Sciatic nerve (tissue), 2 donors: ENCODE measurements at places on chromosomes 13 and 19. TPM values are rescaled to one million over a fixed set of nuclear protein-coding genes. Genes with fewer than 3 reads are reported as not detected.

KASH5 gene
- total RNA-seq = not detected

C19orf67 gene
- total RNA-seq = not detected

FZR1 gene
- 46.1 TPM for total RNA-seq

ZNF497 gene
- total RNA-seq = 2.0 TPM

PTPRH gene
- 1.5 TPM for total RNA-seq

SIGLEC10 gene
- 3.2 TPM for total RNA-seq

SHISA7 gene
- 9.0 TPM for total RNA-seq

CLEC17A gene
- total RNA-seq = 0.76 TPM

ABHD17A gene
- 78.9 TPM for total RNA-seq

ZNF14 gene
- 11.3 TPM for total RNA-seq

GRCh38 chr13:91661692-91662490 lies 263.5 kb downstream of the GPC5 start:
- DNase-seq = no peak

GRCh38 chr13:110265341-110265681 lies 41.6 kb downstream of the COL4A1 start:
- peak; percentile 55 for DNase-seq

GRCh38 chr13:110183910-110184309 lies 123.0 kb downstream of the COL4A1 start:
- DNase-seq = no peak

- DNase-seq = no peak
Observed at GRCh38 chr13:23984546-23984945, 87.2 kb upstream of the C1QTNF9B start.

DNA sequence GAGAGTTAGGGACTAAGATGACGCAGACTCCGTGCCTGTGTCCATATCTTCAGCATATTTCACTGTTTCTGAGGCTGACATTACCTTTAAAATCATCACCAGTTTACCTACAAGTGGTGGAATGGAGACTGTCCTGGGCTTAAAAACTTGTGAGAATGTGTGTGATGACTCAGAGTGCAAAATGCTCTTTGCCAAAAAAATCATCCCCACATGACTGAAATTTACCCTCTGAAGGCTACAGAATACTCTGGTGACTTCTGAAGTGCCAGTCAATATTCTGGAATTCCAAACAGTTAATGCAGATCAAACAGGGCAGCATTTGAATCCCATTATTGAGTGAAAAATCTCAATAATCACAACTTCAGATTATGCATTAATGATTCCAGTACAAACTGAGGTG lies 901.4 kb downstream of the EFNB2 start:
- no peak for DNase-seq

DNA sequence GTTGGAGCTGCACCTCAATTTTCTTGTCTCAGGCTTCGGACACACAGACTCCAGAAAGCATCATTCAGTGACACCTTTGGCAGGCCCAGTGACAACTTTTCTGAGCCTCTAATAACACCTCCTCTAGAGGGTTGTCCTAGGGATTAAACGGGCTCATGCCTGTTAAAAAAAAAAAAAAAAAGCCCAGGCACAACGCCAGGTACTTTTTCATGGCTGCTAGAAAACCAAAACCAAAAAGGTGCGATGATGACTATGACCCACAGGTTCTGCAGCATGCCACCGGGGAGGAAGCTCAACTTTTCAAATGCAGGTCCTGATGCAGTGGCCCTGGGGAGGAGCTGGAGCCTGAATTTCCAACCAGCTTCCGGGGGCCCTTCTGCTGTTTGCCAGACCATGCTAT lies 184.2 kb downstream of the ABCC4 start:
- no peak for DNase-seq

DNA sequence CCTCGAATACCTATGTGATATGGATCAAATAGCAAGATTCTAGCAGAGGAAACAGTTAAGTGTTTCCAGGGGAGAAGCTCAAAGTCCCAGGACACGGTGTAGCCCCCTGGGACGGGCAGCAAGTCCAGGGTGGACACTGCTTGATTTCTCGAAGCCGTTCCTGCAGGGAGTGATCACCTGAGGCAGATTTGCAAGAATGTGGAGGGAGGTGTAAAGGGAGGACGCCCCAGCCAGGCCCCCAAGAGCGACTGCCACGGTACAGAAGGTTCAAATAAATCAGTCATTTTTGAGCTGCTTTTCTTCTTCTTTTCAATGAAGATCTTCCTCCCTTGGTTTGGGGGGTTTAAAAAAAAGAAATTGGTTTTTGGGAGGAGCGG lies 41.4 kb downstream of the KLF2 start:
- DNase-seq = no peak

GRCh38 chr19:11421371-11422098 lies 2.4 kb upstream of the RGL3 start:
- DNase-seq = no peak

DNA sequence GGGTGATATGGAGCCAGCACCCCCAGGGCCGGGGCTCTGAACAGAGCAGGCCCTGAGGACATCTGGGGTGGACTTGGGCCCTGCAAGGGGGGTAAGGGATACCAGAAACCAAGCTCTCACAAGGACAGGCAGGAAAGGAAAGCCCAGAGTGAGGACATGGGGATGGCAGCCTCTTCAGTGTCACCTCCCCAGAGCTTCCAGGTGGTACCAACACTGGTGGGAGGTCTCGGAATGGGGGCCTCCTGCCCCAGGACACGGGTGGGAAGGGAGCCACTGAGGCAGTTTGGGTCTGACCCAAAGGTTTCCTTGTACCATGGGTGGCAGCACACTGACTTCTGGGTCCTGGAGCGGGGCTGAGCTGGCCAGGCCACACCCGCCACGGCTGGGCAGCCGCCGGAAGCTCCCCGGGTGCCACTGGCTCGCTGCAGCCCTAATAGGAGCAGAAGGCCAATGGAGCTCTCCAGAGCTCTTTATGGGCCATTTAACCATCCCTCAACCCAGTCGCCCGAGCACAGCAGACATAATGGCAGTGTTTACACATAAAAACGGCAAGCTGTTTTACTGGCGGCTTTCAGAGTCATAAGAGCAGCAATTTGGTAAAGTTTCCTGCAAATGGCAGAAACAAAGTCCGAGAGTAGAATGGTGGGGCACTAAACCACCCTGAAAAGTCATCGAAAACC lies 59.3 kb downstream of the PEPD start:
- DNase-seq = peak; percentile 22

DNA sequence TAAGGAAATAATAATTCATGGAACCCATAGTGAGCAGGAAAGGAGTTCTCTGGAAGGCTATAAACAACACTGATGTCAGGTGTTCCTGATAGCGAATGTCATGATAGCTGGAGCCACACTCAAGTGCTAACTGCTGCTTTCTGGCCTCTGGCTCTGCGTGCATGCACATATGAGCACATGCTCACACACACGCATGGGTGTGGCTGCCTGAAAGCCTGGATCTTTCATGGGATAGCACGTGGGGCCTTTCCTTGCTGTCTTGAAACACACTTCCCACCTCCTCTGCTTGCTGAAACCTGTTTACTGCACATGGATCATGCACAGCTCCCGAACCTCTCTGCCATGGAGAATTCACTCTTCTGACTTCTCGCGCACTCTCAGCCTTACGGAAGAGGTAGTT lies 207.4 kb downstream of the ATP8A2 start:
- no peak for DNase-seq

DNA sequence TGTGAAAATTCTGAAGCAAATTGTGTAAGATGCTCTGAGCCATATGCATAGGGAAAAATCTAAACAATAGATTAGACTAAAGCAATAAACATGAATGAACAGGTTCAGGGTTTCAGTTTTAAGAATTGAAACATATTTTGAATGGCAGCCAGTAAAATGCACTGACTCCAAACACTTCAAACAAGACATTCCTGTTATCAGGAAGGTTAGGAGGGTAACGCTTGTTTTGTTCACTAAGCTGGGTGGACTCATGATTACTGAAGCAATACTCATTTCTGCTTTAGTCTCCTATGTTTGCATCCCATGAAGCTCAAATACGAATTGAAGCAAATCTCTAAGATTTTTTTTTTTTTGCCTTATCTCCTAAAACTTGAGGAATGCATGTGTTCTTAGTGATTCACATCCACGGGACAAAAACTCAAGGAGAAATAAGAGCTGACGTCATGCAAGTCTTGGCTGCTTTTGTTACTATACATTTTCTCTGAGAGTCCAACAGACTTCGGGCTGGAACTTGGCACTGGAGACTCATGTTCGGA lies 29.1 kb upstream of the IGFL4 start:
- DNase-seq = no peak

DNA sequence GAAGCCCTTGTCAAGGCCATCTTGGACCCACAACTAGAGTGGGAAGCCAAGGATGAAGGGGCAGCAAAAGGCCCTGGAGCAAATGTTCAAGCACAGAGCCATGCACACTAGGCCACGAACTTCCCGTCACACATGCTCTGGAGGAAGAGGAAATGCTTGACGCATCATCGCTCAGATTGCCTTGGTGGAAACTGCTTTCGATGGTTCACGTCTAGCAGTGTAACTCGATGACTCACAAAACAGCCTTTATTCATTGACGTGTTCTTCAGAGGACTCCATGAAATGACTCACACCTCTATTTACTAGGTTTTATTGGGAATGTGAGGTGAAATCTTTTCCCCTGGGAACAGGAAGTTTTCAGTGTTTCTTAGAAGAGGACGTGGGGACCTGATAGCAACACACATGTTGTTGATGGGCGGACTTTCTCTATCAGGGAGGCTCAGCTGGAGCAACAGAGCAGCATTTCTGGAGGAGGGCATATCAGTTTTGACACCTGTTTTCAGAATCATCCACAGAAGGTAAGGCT lies 79.8 kb upstream of the FLT1 start:
- DNase-seq = no peak

DNA sequence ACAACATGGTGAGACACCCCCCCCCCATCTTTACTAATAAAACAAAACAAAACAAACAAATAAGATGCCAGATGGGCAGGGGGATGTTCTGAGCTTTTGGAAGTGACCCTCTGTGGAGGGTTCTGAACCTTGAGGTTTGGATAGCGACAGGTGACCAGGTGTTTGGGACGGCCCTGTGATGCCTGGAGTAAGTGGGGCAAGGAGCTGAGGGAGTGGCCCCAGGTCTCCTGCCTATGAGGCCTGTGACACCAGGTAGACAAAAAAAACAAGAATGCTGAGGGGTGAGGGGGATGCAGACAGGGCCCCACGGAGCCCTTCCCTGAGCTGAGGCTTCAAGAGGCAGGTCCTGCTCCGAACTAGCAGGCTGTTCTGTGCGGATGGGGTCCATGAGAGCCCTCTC lies 9.2 kb downstream of the ADGRE2 start:
- no peak for DNase-seq

DNA sequence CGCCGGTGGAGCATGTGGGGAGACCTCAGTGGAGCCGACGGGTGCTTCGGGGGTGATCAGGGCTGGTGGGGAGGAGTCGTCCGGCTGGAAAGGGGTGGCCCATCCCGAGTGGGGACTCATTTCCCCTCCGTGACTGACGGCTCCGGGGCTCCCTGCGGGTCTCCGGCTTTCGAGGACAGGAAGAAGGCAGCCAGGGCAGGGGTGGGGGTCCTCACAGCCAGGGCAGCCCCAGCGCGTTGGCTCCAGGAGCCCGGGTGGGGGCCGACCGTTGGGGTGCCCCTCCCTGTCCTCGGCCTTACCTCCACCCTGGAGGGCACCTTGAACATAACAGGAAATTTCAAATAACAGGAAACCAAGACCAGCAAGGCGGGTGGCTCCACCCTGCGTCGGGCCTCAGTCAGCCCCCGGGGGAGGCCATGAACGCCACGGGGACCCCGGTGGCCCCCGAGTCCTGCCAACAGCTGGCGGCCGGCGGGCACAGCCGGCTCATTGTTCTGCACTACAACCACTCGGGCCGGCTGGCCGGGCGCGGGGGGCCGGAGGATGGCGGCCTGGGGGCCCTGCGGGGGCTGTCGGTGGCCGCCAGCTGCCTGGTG lies at the start of gene S1PR4:
TSS of gene S1PR4 (plus strand) at position 393 of the 596 bp plus-strand sequence. CDS start at position 417, 24 bp downstream.
- peak; percentile 62 for DNase-seq

DNA sequence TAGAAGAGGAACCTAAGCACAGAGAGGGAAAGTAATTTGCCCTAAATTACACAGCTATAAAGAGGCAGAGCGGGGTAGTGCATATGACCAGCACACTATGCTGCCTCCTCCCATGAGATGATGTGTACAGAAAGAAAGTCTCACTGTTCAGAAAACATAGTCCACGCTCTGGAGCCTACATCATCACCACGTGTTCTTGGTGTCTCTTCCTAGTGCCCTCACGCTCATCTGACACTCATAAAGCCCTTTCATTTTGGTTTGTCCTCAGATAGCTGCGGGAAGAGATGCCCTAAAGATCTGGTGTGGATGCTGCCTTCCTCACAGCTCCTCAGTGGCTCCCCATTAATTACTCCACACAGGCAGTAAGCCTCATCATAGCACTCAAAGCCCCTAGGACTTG lies 27.4 kb upstream of the SIAH3 start:
- no peak for DNase-seq

DNA sequence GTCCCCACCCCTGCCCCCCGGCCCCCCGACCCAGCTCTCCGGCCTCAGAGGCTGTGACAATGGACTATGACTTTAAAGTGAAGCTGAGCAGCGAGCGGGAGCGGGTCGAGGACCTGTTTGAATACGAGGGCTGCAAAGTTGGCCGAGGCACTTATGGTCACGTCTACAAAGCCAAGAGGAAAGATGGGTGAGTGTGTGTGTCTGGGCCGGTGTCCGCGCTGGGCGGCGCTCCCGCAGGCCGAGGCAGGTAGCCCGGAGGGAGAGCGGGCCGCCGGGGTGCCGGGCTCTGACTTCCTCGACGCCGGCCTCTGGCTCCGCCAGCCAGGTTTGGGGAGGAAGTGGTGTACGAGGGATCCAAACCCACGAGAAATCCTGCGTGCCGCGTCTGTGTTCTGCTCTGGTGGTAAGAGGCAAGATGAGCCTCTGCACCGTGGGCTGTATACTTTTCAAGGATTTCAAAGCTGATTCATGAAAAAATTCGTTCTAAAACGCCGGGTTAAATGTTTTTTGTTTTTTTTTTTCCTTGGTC lies 718 bp downstream of the CDK8 start:
- peak; percentile 67 for DNase-seq
